ENCODE measurements at places on chromosomes 3 and 15. TPM values are rescaled to one million over a fixed set of nuclear protein-coding genes. Genes with fewer than 3 reads are reported as not detected.

Gene SEMA7A
- 322 TPM for total RNA-seq

Gene ST3GAL6
- 2.1 TPM for total RNA-seq

Gene SLC22A13
- total RNA-seq: 0.34 TPM

Gene MED12L
- 1.3 TPM for total RNA-seq

Gene COPS2
- 46.1 TPM for total RNA-seq

Gene PRKCD
- total RNA-seq: 6.9 TPM

Gene QTRT2
- 30.1 TPM for total RNA-seq

Gene DOCK3
- 1.7 TPM for total RNA-seq

Gene CRABP1
- not detected for total RNA-seq

Gene AADAC
- not detected for total RNA-seq

DNA sequence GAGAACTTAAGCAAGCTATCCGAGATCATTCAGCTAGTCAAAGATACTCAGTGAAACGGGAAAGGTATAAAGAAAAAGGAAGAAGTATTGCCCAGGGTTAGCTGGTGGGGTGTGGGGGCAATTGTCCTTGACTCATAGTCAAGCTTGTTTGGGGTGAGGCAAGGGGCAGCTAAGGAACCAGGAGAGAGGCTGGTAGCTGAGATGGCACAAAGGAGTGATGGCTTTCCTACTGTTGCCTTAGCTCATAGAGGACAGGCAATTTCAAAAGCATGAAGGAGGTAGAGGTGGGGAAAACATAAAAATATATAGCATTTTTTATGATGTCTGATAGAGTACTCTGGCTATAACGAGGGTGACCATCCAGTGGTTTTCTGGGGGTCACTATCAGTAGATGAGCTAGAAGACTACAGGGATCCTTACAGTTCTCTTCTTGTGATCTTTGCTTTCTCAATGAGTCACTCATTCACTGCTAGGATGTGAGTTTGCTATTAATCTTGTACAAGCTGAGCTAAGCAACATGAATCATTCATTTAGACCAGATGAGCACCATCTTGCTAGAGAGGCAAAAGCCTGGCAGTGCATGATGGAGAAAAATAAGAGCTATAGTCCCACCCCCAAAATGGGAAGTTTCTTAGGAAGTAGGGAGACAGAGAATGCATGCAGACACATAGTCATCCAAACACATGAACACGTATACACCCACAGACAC lies 207.1 kb upstream of the PFN2 start:
- peak; percentile 84 for DNase-seq

- DNase-seq: no peak
Measured at GRCh38 chr3:187213616-187214015, 16.3 kb downstream of the RTP1 start.

- no peak for DNase-seq
Measured at GRCh38 chr3:42853739-42854302, 21.9 kb downstream of the CYP8B1 start.

DNA sequence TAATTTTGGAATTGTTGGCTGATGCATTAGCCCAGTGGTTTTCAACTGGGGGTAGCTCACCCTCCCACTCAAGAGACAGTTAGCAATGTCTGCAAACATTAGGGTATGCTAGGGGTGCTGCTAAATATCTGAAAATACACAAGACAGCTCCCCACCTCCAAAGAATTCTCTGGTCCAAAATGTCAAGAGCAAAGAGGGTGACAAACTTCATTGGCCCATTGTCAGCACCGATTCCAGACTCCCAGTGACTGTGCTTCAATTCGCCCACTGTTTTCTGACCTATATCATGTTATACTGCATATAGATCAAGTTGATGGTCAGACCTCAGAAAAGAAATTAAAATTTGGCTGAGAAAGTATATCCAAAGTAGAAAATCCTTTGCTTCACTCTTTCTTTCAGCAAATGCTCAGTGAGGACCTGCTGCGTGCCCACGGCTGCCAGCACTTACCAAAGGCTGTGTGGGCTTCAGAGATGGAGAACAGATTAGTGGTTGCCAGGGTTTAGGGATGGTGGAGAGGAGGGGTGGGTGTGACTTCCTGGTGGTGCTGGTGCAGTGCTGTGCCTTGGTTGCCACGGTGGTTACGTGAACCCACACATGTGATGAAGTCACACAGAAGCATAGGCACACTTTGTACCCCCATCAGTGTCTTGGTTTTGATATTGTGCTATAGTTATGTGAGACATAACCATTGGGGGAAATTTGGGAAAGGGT lies 204.0 kb downstream of the PLCL2 start:
- no peak for DNase-seq

DNA sequence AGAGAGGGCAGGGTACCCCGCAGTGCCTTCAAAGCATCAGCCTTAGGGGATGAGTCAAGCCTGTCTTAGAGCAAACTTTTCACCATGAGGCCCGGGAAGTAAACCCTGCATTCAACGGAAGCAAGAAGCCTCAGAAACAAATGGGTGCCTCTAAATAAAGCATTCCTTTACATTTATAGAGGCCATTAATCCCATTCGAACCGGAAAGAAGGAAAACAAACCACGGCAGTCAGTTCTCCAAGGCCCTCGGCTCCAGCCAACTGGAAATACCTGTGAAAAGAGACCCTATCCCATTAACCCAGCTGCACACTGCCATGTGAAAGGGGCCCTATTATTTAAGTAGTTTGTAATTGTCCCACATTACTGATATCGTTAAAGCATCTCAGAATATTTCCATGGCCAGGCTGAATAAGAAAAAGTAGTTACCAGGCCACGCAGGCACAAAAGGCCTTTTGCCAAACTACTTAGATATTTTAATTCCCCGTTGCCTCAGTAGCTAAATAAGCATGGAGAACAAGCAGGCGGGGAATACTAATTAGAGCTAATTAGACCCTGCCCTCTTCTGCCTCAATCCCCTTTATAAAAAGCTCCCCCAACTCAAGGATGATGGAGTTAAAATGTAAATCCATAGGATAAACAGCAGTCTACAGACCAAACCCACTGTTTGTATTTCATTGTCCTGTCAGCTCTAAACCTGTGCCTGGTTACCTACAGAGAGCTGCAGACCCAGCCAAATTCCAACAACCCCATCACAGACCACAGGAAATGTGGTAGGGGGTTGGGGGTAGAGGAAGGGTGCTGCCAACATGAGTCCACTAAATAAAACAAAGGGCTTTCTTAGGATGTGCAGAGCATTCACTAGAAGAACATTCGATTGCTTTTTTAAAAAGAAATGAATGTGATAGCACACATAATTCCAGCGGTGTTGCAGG lies 4.1 kb downstream of the ITGB5 start:
- DNase-seq: no peak

- DNase-seq: no peak
Measured at GRCh38 chr3:10106919-10107318, 1.1 kb downstream of the FANCD2OS start.

DNA sequence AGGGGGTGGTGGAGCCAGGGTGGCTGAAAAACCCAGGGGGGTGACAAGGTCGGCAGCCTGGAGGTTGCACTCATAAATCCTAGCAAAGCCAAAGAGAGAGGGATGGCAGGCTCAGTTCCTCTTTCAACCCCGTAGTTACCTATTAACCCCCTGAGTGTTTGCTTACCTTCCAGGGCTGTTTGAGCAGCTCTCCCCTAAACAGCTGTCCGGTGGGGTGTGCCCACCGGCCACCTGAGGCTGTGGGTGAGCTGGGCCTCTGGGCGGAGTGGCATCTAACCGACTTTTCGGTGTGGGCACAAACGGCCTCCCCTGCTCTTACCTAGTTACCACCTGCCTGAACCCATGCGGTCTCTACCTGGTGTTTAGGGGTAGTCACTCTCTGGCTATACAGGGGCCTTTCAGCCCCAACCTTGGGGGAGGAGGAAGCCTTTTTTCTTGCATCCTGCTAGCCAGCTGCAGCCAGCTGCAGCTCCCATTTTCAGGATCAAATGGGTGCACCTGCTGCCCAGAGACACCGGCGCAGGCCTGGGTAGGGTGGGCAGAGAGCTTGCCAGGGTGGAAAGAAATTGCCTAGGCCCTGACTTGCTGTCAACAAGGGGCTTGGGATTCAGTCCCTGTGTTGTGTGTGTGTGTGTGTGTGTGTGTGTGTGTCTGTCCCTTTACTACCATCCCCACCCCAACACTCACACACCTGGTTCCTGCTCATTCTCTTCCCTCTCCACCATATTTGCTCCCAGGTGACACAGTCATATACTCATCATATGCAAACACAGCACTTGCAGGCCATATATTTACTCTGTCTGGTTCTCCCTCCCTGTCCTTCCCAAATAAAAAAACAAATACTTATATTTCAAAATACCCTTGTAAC lies 3.7 kb downstream of the DLL4 start:
- no peak for DNase-seq

DNA sequence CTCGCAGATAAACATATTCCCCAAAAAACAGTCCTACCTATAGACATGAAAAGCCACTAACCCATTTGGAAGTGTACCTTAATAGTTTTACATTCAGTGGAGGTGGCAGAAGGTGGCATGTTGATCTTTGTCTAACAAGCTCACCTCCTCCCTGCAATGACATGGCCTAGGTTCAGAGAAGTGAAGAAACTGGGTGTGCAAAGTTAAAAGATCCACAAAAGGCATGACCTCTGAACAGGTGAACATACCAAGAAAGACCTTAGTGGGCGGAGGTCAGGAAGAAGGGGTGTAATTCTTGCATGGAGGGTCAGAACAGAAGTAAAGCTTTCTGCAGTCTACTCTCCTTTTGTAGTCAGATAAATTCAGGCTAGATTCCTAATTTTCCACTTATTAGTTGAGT lies 822 bp downstream of the MRPL3 start:
- no peak for DNase-seq

- DNase-seq: no peak
Measured at GRCh38 chr3:151276687-151277042, 1.7 kb downstream of the P2RY14 start.

- peak; percentile 45 for DNase-seq
Measured at GRCh38 chr3:60017631-60018030, 967.8 kb upstream of the CFAP20DC start.

DNA sequence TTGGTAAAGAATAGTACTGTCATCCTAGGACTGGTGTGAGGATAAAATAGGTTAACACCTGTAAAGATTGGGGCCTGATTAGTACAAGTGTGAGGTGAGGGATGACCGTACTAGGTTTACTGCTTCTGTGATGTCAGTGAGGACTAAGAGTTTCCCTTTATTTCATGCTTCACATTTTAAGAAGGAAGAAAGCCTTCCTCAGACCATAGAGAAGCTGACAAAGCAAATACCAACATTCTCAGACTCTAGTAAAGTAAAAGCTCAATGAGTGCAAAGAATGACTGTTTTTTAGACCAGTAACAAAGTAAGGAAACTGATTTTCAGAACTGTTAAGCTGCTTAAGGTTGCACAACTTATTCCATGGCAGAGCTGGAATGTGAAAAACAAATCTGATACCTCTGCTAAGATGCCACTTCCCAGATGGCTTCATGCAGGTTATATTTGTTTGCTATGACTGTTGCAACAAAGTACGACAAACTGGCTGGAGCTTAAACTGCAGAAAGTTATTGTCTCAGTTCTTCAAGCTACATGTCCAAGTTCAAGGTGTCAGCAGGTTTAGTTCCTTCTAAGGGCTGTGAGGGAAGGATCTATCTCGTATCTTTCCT lies 354.9 kb downstream of the RSL24D1 start:
- no peak for DNase-seq

- no peak for DNase-seq
Measured at GRCh38 chr3:128489927-128490649, 2.9 kb downstream of the GATA2 start.

- no peak for DNase-seq
Measured at GRCh38 chr3:106589311-106589942, 720.6 kb upstream of the CBLB start.

DNA sequence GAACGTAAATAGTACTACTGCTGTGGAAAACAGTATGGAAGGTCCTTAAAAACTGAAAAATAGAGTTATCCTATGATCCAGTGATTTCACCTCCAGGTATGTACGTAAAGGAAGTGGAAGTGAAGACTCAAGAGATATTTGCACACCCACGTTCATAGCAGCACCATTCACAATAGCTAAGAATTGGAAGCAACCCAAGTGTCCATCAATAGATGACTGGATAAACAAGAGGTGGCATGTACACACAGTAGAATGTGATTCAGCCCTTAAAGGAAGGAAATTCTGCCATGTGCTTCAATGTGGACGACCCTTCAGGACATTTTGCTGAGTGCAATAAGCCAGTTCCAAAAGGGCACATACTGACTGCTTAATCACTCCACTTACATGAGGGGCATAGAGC lies 188.3 kb downstream of the APBA2 start:
- no peak for DNase-seq

DNA sequence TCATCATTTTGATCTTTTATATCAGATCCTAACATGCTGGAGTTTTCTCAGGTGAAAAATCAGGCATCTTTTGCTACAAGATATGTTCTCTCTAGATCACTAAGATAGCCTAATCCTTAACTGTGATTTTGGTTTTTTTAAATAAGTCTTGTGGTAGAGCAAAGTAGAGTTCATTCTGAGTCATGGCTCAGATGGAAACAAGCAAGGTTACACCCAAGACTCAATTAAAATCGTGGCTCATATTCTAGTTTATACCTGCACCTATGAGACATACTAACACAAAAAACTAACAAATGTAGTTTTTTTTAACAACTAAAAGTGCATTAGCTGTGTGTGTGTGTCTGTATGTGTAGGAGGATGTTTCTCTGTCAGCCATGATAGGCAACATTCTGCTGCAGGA lies 428.2 kb downstream of the NLGN1 start:
- no peak for DNase-seq

DNA sequence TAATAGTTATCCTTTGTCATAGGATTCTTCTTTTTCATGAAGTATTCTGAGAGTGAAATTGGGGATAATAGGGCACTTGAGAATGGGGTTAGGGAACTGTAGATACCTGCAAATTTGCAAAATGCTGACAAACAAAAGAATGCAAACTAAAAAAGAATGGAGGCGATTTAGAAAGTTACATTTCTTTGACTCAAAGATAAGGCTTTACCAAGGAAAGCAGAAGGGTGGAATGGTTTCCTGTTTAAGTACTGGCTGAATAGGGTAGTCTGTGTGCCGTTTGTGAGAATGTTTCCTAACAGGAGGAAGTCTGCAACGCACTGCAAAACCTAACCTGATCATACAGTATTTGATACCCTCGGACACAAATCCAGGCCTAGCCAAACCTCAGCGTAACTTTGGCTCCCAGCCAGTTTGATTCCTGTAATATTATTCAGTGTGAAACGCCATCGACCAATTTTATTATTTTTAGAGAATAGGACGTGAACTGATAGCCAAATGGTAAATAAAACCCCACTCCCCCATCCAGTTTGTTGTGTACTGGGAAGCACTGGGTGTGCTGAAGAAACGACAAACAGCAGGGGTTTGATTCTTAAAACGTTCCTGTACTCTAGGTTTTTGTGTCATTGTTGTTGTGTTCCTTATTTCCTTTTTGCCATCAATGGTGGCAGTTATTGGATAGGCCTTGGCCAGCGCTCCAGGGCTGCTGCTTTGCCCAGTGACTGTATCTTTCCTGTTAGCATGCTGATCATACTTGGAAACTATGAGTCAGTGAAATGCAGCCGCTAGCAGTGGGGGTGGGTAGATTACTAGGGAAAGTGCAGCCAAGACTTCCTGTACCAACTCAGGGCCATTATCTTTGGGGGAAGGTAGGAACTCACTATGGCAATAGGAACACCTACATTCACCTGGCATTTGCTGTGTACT lies 148.0 kb upstream of the TBL1XR1 start:
- peak; percentile 93 for DNase-seq

Data from kidney epithelial cell (primary cell).